ENCODE measurements at places on chromosomes 5 and 9.

DNA sequence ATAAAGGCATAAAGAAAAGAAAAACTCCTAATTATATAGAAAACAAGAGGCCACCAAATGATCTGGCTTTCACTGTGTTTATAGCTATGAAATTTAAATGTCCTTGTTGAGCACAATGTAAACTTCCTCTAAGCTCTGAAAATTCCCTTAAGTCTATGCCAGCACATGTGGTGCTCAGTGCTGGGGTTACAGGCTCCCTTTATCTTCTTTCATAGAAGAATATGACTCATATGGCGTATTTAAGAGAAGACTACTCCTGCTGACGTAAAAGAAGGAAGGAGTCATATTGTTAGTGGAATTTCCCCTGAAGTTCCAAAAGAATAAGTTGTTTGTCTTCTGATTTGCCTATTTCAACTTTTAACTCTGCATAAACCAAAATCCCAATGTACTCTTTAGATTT, 30.4 kb downstream of the RNF145 start:
- DNase-seq, result no peak

DNA sequence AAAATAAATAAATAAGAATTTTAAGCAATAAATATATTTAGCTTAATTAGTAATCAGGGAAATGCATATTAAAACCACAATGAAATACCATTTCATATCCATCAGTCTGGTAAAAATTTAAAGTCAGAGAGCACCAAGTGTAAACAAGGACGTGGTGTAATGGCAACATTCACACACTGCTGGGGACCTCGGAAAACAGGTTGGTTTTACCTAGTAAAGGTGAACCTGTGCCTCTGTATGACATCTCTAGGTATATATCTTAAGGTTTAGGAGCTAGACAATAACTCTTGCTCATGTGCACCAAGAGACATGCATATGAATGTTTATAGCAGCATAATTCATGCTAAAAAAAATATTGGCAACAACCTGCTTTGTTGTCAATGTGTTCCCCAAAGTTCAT, 29.7 kb downstream of the FNBP1 start:
- DNase-seq, result no peak

DNA sequence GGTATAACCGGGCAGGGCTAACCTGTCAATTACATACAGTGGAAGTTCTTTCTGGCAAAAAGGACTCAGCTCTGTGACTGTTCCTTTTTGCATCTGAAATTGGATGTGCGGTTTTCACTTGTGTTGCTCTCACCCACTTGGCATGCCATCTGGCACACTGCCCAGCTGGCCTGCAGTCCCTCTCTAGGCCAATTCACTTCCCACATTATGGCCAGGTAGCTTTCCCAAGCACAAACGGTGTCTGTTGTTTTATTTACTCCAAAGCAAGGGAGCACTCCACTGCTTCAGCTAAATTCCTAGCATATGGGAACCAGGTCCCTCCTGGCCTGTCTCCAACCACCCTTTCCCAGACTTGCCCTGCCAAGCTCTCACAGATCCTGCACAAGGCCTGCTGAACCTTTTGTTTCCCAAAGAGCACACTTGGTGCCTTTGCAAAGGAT, 132.5 kb downstream of the SEMA6A start:
- no peak for DNase-seq

- DNase-seq, result no peak
Observed at GRCh38 chr5:153153086-153153485, 337.4 kb upstream of the GRIA1 start.

DNA sequence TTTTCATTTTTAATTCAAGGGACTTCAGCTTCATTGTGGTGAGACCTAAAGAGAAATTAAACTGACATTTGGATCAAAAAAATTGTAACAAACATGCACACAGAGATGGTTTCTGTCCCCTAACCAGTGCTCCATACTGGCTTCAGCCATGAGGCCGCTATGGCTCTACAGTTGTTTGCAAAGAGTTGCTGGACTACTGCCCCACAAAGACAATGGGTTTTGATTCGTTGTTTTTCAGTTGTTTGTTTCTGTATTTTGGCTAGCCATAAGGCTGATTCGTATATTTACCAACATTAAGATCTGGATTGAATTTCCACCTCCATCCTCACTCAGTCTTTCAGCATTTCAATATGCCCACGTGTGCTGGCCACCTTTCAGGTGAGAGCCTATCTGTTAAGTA, 163.7 kb upstream of the KIF2A start:
- no peak for DNase-seq

DNA sequence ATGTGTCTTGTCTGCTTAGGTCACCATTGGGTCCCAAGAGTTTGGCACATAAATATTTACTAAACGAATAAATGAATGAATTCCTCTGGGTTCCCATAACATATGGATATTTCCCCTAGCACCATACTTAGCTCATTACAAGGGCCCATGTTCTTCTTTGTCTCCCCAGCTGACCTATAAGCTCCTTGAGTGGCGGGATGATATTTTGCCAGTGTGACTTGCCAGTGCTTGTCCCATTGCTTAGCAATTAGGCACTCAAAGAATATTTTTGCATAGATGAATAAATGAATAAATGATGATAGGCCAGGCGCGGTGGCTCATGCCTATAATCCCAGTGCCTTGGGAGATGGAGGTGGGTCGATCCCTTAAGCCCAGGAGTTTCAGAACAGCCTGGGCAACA, 16.9 kb upstream of the CTNNA1 start:
- DNase-seq, result no peak

DNA sequence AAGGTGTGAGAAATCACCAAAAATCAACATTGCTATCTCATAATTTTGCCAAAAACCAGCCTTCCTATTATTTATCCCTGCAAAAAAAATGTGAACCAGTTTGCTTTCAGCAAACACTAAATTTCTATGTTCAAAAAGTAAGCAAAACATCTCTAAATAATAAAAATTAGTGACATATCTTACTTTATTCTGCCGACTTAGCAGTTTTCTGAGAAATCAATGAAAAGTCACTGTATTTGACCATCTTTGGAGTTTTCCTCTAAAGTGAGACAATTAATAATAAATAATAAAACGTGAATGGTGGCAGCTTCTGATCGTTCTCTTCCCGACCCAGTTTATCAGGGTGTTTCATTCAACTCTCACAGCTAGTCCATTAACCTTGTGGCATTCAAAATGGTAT, 158.6 kb upstream of the TARS1 start:
- no peak for DNase-seq

DNA sequence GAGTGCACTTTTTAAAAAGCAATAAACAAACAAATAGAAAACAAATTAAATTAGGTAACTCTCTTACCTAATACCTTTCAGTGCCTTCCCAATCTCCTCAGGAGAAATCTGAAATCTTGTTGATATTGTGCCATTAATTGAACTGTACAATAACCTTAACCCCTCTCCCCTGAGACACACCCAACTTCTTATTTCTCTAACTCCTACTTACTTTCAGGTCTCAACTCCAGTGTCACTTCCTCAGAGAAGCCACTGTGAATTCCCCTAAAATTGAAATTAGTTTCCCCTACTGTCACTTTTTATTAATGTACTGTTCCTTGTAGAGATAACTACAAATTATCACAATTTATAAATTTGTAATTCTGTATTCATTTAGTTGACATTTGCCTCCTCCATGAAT, 295.3 kb upstream of the TNC start:
- DNase-seq, result no peak

GRCh38 chr5:77423022-77423750, 68.9 kb downstream of the WDR41 start:
- DNase-seq, result no peak

- DNase-seq, result no peak
Observed at GRCh38 chr5:66863243-66864170, 267.3 kb downstream of the MAST4 start.

GRCh38 chr5:154620411-154620810, 134.8 kb upstream of the LARP1 start:
- DNase-seq, result no peak

- no peak for DNase-seq
Observed at GRCh38 chr5:109347252-109347888, 62.4 kb downstream of the PJA2 start.

DNA sequence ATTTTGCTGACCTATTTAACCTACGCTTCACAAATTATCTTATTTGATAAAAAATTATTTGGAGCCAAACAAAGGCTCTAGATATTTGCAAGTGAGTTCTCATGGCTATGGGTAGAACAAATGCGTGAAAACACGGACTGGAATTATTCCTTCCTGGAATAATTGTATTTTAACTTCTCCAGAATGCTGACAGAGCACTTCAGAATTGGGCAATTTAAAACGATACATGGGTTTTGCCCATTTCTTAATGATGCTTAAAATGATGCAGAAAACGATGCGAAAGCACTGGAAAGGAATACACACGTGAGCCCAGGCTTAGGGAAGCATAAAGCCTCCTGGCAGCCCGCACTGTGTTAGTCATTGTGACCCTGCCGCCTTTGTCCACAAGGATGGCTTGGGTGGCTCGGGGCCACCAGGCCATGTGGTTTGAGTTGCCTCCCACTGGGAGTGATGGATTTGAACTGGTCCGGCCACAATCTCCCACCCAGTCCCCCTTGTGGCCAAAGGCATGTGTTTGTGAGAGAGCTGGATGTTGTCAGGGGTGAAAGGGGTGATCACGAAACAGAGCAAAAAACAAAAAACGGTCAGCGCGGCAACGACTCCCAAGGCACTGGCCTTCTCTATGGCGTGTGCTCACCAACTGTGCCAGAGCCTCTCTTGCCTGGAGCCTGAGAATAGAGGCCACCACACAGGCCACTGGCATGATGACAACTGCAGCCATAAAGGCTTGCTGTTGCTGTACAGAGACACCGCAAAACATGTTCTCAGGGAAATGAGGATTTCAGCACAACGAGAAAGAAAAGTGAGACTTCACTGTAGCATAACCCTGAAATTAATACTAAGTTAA, 234.2 kb upstream of the ADAMTS16 start:
- DNase-seq, result no peak

- no peak for DNase-seq
Observed at GRCh38 chr9:70566751-70567150, 152.3 kb upstream of the KLF9 start.

DNA sequence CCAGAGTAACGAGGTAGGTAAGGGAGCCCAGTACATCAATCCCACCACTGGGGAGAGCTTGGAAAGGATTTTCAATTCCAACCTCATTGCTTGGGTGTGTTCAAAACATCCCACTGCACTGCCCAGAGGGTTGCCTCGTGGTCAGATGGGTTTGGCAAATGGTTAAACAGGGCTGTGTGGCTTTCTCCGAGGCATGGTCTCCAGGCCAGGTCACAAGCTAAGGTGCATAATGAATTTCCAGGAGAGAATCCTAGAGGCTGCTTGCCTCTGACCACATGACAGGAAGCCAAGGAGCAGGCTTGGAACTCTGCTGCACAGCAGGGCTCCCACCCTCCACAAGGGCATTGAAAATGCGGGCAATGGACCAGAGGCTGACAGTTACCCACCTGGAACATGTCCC, 51.6 kb downstream of the DAP start:
- DNase-seq, result no peak

GRCh38 chr5:65127161-65127901, 354.4 kb downstream of the ADAMTS6 start:
- DNase-seq, result no peak

DNA sequence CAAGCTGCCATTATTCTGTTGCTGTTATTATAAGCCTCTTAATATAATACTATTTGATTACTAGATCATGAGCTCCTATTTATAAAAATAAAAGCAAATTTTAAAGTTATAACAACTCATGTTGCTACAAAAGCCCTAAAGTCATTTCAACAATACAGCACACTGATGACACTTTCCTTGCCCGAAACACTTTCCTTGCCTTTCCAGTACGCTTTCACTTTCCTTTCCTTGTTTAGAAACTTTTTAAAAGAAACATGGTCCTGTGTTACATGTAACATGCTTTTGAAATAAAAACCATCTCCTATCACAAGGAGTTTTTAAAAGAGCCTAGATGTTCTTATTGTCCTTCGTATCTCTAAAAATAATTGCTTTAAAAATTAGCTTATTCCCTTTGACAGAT, 688.4 kb downstream of the PTPRD start:
- DNase-seq, result no peak

DNA sequence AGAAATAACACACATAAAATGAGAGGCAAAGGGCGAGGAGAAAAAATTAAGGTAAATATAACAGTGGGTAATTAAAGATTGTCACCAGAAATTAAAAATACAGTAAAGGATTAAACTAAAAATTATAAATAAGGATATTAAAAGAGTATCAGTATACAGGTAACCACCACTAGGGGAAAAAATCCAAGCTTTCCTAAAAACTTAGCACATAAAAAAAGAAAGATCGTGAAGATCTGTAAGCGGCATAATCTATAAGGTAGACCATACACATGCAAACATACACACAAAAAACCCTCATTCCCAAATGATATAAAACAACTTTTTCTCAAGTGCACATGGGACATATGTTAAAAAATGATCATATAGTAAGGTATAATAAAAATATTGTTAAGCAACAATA, 577.3 kb upstream of the NUDT12 start:
- no peak for DNase-seq

GRCh38 chr9:113708821-113709713, 167.0 kb upstream of the ZNF618 start:
- no peak for DNase-seq

DNA sequence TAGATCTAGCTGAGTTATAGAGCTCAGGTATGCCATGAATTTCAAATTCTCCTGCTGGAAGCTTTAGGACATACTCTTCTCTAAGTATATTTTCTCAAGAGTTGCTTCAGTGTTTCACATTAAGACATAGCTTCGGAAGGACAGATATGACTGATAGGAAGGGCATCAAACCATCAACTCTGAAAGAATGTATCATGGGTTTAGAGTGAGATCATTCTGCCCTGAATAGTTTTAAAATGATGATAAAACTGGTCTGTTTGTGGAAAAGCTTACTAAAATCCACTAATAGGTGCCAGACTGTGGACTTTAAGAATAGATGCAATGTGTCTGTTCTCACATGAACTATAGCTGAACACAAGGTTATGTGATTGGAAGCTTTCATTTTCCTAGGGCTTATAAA, 8.4 kb downstream of the SPEF2 start:
- DNase-seq, result no peak
